ENCODE measurements at places on chromosomes 5 and 9.

DNA sequence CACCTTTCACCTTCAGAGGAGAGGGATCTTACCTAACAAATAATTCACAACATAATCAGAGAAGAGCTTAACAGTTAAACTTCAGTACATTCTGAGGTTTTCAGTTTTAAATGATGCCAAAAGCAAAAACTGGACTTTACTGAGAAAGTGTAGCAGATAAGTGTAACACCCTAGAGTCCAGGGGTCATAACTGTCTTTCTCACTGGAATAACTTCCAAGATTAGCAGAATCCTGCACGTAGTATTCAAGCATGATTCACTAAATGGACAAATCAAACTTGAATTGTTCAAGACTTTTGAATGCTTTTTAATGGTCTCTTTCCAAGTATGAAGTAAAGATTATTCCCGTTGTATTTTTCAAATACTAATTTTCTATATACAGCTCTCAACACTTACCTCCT is 180.1 kb upstream of the NREP start:
- no peak for DNase-seq

DNA sequence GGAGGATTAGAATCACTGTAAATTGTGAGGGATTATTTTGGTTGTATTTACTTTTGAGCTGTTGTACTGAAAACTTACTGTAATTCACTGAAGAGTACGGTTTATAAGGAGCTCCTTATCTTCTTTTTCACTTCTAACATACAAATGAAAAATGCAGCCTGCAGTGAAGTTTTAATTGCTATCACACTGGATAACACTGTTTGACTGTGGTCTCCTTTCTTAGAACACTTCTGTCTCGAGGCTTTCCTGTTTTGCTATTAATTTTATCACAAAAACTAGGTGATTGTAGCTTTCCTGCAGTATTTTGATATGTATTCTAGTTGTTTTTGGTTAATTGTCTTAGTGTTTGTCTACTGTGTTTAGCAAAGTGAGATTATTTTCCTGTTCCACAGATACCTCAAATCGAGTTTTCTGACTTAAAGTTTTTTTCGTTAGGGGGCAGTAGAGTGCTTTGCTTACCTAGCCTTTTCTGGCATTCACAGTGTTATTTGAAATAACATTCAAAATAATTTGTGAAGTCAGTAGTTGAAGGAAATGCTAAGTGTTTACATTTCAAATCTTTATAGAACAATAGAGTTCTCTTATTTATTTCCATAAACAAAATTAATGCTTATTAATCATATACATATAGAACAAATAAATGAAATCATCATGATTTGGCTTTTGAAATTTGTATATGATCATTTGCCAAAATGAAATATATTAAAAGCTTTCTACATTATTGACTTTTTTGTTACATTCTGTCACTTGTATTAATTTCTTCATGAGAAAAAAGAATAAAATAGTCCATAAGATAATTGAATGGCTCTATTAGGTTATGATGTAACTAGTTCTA is 52.9 kb downstream of the COMMD10 start:
- DNase-seq = no peak

- no peak for DNase-seq
Observed at GRCh38 chr9:134313470-134313869, 12.8 kb upstream of the RXRA start.

DNA sequence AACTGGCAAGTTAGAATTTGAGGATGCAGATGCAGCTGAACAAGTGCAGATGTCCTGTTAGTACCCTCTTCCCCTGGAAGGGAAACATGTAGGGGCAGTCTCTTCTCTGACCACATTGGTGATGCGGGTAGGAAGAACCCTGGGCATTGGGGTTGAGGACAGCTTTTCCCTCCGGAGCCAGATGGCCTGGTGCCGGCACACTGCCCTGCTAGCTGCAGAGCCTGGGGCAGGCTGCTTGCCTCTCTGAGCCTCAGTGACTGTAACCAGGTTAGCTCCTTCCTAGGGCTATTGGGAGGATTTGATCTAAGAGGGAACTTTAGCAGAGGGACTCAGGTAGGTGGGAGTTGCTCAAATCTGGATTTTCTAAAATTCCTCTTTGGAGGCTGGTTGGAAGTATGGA is 148.4 kb downstream of the HSPA4 start:
- no peak for DNase-seq

- no peak for DNase-seq
Observed at GRCh38 chr5:162990856-162991497, 446.4 kb upstream of the CCNG1 start.

DNA sequence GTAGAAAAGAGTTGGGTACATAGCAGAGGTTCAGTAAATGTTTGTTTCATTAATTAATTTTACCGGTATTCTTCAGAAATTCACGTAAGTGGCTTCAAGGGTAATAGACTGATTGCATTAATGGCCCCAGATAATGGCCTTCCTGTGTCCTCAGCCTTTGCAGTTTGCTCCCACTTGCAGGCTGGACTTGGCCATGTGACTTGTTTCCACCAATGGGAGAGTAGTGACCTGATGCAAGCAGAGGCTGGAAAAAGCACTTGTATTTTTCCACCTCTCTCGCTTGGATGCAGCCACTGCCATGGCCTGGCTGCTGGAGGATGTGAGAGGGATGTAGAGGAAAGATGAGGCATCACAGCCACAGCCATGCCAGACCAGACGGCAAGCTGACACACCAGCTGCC is 480.9 kb downstream of the CDK5RAP2 start:
- DNase-seq = no peak

DNA sequence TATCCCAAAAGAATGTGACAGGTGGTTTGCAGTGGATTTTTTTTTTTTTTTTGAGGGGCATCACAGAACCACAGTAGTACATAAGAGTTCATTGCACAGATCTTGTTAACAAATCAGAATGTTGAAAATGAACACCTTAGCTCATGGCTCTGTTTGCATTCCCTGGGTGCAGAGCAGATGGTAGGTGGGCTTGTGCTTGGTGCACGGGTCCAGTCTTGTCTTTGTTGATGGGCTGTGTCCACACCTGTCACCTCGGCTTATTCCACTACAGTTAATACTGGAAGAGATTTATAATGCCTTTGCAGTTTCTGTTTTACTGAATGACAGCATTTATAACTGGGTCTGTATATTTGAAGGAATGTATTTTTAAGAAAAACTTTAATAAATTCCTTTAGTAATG is 146.6 kb downstream of the KDM4C start:
- no peak for DNase-seq

DNA sequence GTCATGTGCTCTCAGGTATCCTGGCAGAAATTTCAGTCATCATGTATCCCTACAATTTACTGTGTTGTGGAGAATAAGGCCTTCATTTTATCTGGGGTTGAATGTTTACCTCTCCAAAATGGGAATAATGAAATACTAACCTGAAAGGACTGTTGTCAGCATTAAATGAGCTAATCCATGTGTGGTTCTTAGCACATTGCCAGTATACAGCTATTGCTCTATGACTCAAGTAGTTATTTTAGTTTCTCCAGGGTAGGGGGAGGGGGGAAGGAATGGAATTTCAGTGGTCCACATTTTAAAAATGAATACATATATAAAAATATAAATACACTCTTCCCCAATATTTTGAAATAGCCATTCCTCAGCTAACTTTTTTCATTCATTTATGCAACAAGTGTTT is 3.5 kb downstream of the PAM start:
- DNase-seq = no peak

DNA sequence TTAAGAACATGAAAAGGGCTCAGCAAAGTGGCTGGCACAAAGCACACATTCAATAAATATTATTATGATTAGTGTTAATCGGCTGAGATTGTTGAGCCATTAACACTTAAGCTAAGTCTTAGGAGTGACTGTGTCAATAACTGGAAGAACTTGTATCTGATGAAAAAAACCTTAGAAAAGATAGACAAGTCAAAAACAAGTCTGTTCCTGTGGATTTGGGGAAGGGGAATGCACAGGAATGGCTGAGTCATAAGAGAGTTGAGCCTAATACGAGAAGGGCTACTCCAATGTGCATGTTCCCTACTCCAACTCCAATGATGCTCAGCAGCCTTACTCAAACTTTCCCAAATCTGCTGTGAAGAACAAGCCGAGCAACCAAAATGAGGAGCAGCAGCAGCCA is 53.9 kb downstream of the MED27 start:
- no peak for DNase-seq

GRCh38 chr5:127564002-127564769 is 46.7 kb downstream of the PRRC1 start:
- no peak for DNase-seq

GRCh38 chr9:106816524-106816923 is 46.4 kb upstream of the ZNF462 start:
- DNase-seq = no peak

GRCh38 chr5:37552161-37552560 is 173.0 kb downstream of the WDR70 start:
- DNase-seq = no peak

DNA sequence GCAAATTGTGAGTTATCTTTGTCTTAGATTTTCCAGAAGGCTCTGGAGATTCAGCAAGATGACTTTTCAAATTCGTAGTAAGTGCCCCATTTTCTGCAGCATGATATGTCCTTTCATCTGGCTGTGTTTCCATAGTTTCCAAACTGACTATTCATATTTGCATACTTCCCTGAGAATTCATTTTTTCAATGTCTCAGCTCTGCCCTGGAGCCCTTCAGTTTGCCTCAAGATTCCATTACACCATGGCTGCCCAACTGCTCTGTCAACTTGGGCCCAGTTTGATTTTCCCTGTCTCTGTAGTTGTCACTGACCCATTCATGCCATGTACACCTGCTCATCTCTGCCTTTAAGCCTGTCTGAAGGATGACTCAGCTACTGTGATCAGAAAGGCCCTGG is 94.2 kb upstream of the RUSC2 start:
- no peak for DNase-seq

GRCh38 chr5:107567901-107568671 is 102.7 kb downstream of the EFNA5 start:
- DNase-seq = no peak

DNA sequence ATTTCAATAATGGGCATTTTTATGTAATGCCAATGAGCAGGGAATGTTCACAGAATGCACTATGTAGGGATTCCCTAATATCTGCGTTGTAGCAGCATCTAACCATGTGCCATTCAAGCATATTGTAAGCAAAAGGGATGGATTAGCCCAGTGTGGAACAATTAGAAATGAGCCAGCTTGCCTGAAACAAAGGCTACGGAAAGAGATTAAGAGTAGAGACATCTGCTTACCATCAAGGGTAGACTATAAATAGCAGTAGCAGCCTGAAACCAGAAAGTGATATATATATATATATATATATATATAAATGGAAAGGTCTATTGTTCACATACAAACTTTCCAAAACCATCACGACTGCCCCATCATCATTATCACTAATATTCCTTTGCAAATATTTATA is 31.9 kb upstream of the CEP120 start:
- DNase-seq = no peak

- DNase-seq = no peak
Observed at GRCh38 chr5:116494784-116495450, 79.7 kb downstream of the SEMA6A start.

- DNase-seq = no peak
Observed at GRCh38 chr9:135119496-135120064, 32.1 kb downstream of the OLFM1 start.

- no peak for DNase-seq
Observed at GRCh38 chr9:33041432-33042188, 16.5 kb downstream of the DNAJA1 start.

DNA sequence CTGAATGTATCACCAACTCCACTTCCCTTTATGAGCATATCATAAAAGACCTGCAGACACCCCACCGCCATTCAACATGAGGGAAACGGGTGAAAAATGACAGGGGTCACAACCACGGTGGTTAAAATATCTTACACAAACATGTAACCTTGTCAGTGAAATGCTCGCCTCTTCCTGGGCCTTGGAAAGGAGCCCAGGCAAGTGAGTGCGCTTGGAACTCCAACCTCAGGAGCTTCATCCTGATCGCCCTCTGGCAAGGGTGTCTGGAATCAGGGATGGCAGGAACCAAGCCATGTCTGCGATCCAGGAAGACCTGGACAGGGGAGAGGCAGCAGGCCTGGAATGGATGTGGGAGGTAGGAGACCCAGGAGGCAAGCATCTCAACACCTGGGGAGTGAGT is 282.7 kb downstream of the GAS1 start:
- DNase-seq = no peak

DNA sequence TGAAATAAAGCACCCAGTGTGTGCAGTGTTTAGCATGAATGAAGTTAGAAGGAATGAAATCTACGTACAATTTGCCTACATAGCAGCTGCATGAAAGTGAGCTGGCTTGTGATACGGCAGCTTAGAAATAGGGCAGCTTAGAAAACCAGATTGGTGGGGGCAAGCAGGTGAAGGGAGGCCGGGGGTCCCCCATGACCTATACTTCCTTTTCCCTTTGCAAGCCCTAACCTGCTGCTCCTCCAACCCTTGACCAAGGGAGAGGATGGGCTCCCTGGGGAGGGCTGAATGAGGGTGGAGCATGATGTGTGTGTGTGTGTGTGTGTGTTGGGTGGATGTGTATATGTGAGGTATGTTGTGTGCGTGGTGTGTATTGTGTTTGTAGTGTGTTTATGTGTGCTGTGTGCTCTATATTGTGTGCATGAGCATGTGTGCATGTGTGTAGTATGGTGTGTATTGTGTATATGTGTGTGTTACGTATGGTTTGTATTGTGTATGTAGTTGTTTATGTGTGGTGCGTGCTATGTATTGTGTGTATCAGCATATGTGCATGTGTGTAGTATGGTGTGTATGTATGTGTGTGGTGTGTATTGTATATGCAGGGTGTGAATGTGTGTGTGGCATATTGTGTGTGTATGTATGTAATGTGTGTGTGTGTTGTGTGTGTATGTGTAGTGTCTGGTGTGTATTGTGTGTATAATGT is 72.1 kb downstream of the TENT4A start:
- no peak for DNase-seq

DNA sequence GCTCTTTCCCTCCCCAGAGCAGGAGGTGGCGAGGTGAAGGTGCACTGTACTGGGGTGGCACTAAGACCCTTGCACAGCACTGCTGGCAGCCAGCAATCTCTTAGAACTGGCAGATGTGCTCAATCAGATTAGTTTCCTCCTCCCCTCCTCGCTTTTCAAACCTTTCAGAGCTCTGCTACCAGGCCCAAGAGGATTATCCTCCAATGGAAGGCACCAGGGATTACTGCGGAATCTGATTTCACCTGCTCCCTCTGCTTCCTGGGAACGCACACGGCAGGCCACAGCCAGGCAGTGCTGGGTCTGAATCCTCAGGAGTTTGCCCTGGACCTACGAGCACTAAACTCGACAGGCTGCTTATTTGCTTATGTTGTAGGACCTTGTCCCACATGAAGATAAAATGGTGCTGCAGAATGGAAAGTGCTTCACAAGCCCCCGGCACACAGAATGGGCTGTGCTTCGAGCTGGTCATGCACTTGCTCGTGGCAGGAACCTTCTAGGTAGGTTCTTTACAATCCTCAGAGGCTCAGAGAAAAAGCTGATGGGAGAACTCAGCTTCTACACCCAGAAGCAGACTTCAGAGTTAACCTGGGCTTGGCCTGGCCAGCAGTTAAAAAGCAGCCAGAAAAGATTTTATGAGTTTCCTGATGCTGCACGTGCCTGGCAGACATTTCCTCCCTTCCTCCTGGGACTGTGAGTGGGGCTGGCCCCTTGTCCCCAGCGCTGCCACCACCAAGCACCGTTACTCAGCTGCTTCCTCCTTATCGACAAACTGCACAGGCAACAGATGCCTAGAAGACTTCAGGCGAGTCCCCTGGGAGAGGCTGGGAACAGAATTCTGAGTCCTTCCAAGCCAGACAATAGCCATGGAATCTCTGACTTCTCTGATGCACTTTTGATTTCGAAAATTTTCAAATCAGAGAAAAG is 33.1 kb downstream of the FABP6 start:
- DNase-seq = no peak

Measured in activated CD8-positive, alpha-beta memory T cell treated with anti-CD3 and anti-CD28 coated beads for 24 hours (primary cell).